ENCODE measurements at places on chromosomes 13 and 19.

DNA sequence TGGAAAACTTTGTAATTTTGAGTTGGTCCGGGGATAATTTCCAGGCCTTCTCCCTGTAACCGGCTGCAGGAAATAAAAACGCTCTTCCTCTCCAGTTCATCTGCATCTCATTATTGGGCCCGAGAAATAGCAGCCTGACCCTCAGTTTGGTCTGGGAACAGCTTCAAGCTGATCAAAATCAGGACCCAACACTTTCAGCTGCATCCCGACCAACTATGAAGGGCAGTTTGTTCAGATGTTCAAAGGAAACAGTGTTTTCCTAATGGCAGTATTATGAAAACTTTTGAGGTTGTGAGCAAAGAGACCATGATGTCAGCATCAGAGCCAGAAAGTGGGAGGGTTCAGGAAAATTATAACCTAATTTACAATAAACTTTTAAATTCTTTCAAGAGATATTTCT lies 35.7 kb downstream of the STK24 start:
- DNase-seq: no peak

DNA sequence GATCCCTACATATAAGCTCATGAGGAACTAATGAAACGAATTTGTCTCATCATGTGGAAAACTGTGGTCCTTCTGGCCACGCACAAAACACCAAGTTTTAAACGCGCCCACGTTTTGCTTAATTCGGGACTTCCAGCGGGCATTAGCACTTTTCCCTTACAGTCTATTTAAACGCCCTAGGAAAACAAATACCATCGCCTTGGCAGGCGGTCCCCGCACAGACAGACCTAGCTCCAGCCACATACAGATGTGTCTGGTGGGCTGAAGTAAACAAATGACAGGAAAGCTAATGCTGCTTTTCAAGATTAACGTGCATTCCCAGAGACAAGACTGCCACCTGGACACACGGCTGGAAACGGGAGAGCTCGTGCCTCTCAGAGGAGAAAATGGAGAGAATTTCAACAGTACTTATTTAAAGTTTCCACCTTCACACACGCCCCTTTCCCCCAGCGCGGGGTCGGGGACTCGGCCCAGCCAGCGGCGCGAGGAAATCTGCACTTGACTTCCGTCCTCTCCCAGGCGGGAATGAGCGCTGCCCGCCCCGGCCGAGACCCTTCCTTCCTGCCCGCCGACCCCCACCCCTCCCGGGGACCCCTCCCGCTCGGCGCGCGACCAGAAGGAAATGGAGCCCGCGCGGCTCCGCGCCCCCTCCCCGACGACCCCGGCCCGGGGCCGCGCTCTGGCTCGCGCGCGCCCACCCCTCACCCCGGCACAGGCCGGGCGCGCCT lies 931 bp downstream of the USP12 start:
- DNase-seq: peak; percentile 39

- no peak for DNase-seq
These were observed 9.4 kb downstream of the SLC25A23 start for GRCh38 chr19:6450166-6450565.

GRCh38 chr19:32316034-32316433 lies 29.4 kb upstream of the ZNF507 start:
- no peak for DNase-seq

- no peak for DNase-seq
These were observed 2494.9 kb upstream of the PCDH20 start for GRCh38 chr13:63910511-63910910.

DNA sequence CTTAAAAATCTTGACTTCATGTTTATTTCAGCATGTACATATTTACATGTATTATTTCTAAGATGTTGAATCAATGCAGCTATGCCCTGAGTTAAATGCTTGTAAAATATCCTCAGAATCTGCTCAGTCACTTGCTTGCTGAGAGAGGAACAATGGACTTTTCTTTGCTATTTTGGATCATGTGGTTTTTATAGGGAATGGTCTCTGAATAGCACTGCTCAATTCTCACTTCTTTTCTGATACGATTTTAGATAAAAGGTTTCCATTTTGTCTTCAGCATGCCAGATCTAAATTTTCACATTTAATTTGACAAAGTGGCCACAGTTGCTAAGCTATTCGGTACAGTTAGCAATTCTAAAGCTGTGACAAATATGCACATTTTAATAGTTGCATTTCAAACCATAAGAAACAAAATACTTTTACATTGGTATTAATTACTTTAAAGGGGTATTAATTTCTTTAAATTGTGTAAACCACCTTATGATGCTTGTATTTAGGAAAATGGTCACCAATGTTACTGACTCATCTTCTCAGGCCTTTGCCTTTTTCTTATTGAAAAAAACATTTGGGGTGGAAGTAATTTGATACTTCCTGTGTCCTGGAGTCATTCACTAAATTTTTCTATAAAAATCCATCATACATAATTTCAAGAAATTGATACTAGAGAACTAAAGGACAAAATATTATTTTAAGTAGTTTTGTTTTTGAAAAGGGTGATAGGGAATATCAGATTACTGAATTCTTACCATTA lies 113.5 kb downstream of the MYO16 start:
- DNase-seq: no peak

GRCh38 chr19:14337510-14337909 lies 43.7 kb upstream of the ADGRE5 start:
- DNase-seq: peak; percentile 47

DNA sequence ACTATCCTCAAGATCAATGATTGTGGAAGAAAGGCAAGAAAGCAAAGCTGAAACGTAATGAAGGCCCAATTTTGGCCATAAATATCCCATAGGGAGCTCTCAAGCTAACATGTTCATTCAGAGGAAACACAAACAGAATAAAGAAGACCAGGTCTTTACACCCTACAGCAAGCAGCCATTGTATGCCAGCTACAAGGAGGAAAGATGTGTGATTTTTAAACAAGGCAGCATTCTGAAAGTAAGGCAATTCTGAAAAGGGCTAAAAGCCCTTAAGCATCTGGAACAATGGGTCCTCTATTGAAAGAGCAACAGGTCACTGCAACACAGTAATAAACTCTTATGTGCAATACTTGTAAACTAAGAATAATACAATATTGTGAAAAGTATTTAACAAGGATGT lies 1002.4 kb downstream of the SLITRK1 start:
- DNase-seq: no peak

GRCh38 chr13:107721125-107721869 lies 494.0 kb downstream of the LIG4 start:
- DNase-seq: no peak

- DNase-seq: no peak
These were observed 2.2 kb downstream of the S1PR2 start for GRCh38 chr19:10228920-10229319.

GRCh38 chr13:32316501-32316900 lies 1.2 kb downstream of the BRCA2 start:
- DNase-seq: no peak

- DNase-seq: peak; percentile 59
These were observed 10.8 kb downstream of the EDNRB start for GRCh38 chr13:77907666-77908341.

- DNase-seq: no peak
These were observed 30.0 kb downstream of the DCLK1 start for GRCh38 chr13:36101157-36101556.

DNA sequence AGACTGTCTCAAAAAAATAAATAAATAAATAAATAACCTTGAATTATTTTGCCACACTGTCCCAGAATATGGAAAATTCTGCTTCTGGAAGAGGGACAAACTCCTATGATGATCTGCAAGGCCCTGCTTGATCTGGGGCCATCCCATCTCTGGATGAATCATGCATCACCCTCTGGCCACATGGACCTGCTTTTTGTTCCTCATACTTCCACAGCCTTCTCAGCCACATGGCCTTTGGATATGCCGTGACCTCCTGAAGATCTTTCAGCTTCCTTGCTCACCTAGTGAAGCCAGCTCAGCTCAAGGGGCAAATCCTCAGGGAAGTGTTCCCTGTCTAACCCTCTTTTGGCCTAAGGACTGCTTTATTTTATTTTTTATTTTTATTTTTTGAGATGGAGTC lies 10.3 kb downstream of the IER2 start:
- no peak for DNase-seq

- no peak for DNase-seq
These were observed 284.0 kb downstream of the OXGR1 start for GRCh38 chr13:96710166-96710862.

- no peak for DNase-seq
These were observed 2.2 kb upstream of the ZNF28 start for GRCh38 chr19:52823676-52824075.

DNA sequence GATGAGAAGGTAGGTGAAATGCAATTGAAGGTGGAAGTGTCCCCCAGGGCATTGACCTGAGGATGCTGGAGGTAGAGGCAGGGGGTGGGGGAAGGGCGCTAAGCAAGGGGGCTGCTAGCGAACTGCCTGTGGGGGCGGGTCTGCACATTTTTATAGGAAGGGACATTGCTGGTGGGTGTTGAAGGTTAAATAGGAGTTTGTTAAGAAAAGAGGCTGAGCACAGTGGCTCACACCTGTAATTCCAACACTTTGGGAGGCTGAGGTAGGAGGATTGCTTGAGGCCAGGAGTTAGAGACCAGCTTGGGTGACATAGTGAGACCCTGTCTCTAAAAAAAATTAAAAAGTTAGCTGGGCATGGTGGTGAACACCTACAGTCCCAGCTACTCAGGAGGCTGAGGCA lies 5.5 kb upstream of the ACP4 start:
- DNase-seq: no peak

- DNase-seq: no peak
These were observed 392.4 kb downstream of the RFC3 start for GRCh38 chr13:34210341-34210740.

DNA sequence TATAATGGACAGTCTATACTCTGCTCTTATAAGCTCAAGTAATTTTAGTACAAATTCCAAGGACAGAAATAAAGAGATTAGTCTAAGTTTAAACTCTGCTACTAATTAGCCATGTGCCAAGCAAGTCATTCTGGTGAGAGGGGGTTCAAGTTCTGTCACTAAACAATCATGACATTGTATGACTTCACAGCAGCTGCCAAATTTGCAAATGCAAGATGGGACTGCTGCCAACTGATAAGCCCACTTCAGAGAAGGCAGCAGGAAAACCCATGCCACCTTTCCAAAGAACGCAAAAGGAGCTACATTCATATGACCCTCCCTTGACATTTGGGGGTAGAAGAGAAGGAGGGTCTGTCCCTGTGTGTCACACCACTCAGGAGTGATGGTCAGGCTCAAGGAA lies 60.7 kb upstream of the RFXAP start:
- no peak for DNase-seq

DNA sequence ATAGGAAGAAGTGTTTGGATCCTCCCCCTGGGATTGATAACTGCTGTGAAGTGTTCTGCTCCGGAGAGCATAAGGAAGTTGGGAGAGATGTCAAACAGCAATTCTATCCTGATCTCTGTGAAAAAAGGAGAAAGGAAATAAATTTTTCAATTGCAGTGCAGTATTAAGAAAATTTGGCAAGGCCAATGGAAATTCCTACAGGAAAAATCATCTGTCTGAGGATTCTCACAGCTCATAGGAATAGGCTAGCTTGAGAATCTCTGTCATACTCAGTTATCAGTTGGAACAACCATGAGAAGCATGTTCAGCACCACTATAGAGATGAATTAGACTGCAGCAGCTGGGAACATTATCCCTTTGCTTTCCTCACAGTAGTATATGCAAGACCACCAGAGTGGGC lies 1238.9 kb upstream of the MIR17HG start:
- no peak for DNase-seq

DNA sequence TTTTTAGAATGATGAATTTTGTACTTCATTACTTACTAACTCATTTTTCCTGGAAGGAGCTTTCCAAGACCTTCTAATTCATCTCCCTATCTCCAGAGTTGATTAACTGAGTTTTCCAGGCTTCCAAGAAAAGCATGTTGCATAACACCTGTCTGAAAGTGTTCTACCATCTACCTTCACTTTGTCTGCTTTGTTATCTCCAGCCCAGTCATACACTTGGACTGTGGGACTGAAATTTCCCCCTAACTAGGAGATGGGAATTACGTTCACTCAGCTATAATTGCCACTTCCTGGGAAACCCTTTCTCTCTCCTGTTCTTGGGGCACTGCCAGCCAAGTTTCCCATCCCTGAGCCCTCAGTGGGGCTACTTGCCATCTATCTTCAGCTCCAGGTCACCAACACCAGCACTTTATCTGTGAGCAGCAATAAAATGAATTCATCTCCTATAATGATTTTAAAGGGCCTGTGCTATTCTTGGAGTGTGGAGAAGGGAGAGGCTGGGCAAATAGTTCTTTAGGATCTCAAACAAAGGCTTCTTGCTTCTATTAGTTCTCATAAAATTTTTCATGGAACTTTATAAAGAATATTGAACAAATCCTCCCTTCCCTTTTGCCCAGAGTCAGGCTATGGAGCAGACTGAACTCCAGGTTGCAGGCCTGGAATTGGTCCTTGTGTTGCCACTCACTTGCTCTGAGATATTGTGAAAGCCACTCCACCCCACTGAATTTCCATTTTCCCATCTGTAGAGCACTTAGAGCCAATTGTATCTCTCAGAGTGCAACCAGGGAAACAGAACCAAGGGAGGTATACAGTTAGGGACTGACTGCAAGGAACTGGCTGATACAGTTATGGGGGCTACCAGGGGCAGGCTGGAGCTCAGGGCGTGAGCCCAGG lies 17.8 kb upstream of the ATP12A start:
- no peak for DNase-seq

- no peak for DNase-seq
These were observed 451.7 kb downstream of the PCDH9 start for GRCh38 chr13:66778461-66778860.

DNA sequence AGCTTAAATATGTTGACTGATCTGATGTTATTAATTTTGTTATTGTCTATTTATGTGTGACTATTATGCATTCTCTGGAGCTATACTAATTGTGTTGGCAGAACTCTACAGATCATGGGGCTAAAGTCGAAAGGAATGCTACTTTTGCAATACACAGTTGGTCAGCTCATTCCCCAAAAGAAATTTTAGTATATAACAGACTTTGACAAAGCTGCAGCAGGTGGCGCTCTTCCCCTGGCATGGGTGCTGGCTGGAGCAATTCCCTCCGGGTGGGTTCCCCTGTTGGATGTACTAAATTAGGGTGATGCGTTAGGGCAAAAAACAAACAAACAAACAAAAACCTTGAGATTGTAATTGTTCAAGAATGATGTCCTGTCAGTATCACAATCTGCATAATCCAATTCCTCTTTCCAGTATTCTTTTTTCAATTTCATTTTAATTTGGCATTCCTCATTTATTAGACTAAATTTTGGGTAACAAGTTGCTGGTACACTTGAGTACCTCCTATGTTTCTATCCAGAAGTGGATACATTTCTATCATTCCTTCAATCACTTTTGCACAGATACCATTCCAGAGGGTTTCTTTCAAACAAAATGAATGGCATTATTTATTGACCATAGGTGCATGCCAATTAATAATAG lies 322.8 kb upstream of the EDNRB start:
- DNase-seq: peak; percentile 42

All from right cardiac atrium (tissue), 5 donors.